CD4-positive, alpha-beta memory T cell (primary cell): ENCODE measurements at places on chromosomes 6 and 20. TPM values are rescaled to one million over a fixed set of nuclear protein-coding genes. Genes with fewer than 3 reads are reported as not detected.

DNA sequence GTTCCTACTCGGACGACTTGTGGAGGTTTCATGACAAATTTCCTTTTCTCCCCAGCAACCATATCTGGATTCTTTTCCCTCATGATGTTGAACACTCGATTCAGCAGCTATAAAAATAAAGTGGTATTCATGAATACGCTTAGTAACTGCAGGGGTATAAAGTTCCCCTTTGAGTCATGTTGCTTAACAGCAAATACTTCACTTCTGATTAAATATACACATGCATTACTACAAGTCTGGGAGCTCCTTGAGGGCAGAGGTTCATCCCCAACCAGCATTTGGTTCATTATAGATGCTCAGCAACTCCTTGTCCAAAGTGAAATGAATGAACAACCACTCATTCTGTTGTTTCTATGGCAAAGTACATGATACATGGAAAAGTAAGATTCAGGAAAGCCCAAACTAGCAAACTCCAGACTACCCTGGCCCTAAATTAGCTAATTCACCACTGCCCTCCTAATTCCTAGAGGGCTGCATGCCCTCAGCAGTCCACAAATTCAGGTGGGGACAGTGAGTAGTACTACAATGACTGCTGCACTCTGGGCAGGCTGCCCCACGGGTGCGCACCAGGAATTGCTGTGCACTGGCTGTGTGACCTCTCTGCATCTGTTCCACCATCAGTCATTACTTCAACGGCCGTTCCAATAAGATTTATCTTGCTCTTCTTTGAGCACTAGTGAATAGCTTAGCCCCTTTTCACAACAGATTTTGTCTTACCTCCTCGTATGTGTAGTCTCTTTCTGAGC lies 15.2 kb downstream of the EIF2S2 start:
- no peaks in the 10 kb centered on the region for H3K4me1 ChIP-seq
- H3K27ac ChIP-seq = no peak overlapping the region
- DNase-seq = no peak

- DNase-seq = no peak
- peaks cover 34% of the 10 kb centered on the region for H3K4me1 ChIP-seq
- H3K27ac ChIP-seq = no peak overlapping the region
- no peaks in the 10 kb centered on the region for H3K27me3 ChIP-seq
- H3K4me3 ChIP-seq = no peak overlapping the region
- H3K36me3 ChIP-seq = no peaks in the 10 kb centered on the region
Measured at GRCh38 chr6:157068691-157069324, 254.5 kb downstream of the TMEM242 start.

DNA sequence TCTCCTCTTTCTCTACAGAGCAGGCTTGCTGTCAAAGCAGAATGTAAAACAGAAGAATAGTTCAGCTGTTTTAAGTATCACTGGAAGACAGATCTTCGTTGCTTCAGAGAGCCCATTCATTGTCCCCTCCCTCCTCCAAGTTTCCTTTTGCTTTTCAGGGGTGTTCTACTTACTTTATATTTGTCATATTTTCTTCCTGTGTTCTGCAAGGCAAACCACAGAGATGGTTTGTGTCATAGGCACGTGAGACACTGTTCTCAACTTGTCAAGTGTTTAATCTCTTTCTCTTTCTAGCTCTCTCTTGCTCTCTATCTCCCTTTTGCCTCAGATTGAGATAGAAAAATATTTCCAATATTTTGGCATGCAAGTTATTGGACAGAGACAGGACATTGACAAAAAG lies 228.9 kb upstream of the DEFB112 start:
- H3K4me1 ChIP-seq = no peaks in the 10 kb centered on the region
- H3K27me3 ChIP-seq = no peaks in the 10 kb centered on the region
- DNase-seq = no peak
- no peaks in the 10 kb centered on the region for H3K36me3 ChIP-seq
- H3K27ac ChIP-seq = no peak overlapping the region

DNA sequence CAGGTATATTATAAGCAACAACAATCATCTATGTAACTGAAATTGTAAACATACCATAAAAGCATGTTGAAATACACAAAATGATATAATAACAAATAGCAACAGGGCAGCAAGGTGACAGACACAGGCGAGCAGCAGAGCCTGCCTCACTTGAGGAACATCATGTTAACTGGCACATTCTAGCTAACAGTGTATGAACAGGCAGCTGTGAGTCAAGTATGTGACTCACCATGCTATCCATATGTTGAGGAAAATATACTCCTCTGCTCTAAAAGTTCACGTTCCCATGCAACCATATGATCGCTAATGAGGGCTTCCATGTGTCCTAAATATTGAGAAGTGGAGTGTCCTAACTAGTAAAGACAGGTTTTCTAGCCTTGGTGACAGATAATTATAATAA lies 18.4 kb downstream of the SERAC1 start:
- DNase-seq = no peak
- no peak overlapping the region for H3K4me3 ChIP-seq
- no peaks in the 10 kb centered on the region for H3K27me3 ChIP-seq
- H3K27ac ChIP-seq = no peak overlapping the region
- peaks cover under 1% of the 10 kb centered on the region for H3K36me3 ChIP-seq

- no peak overlapping the region for H3K4me3 ChIP-seq
- no peaks in the 10 kb centered on the region for H3K36me3 ChIP-seq
- no peaks in the 10 kb centered on the region for H3K4me1 ChIP-seq
- no peaks in the 10 kb centered on the region for H3K27me3 ChIP-seq
Measured at GRCh38 chr6:117728626-117729025, 53.4 kb downstream of the NUS1 start.

Gene ARMC12
- total RNA-seq = 0.69 TPM
